ENCODE measurements at places on chromosomes 3 and 15.

DNA sequence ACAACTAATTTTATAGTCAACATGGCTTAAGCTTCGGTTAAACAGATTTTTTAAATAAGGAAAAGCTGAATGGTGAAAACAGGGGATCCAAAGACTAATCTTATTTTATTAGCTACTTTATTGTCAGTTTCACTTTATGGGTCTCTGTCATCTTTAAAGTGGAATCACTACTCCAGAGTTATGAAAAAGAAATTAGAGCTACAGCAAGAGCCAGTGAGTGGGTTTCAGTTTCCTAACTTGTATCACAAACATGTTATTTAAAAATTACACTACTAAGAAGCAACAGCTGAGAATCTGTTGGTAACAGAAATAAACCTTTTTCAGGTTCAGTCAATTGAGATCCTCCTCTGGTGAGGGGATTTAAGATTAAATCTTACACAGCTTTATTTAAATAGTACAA lies 10.0 kb downstream of the PHC3 start:
- DNase-seq: no peak

DNA sequence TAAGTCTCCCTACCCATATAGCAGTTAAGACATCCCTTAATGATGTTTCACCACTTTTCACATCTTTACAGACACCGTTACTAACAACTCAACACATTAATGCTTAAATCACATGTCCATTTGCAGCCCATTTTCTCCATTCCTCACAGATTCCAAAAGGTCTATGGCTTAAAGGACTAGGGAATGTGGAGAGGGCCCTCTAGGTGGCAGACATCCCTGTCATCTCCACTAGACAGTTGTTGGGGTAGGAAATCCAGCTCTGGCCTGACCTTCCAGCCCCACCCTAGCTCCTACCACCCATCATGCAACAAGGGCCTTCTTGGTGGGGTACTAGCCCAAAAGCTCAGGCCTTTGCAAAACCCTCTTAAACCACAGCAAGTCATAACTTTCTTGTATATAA lies 25.2 kb downstream of the CPEB1 start:
- DNase-seq: no peak

DNA sequence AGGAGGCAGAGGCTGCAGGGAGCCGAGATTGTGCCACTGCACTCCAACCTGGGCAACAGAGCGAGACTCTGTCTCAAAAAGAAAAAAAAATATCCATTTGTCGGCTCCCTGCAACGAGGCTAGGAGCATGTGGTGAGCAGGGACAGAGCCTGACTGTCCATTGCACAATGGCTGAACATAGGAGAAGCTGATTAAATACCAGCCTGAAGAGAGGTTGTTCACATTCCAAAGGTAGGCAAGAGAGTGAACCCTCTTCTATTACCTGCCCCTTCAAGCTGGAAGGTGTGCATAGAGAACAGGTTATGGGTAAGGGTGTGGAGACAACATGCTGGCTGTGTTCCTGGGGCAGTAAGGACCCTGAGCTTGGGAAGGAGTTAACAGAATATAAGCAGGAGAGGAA lies 78.7 kb downstream of the DAPK2 start:
- DNase-seq: no peak

- no peak for DNase-seq
Observed at GRCh38 chr3:193970773-193971206, 165.2 kb upstream of the HES1 start.

- no peak for DNase-seq
Observed at GRCh38 chr3:146929696-146930095, 324.6 kb upstream of the PLSCR5 start.

GRCh38 chr15:100919481-100920405 lies 586 bp downstream of the LRRK1 start:
- no peak for DNase-seq

- no peak for DNase-seq
Observed at GRCh38 chr3:158205994-158206393, 96.1 kb downstream of the RSRC1 start.

DNA sequence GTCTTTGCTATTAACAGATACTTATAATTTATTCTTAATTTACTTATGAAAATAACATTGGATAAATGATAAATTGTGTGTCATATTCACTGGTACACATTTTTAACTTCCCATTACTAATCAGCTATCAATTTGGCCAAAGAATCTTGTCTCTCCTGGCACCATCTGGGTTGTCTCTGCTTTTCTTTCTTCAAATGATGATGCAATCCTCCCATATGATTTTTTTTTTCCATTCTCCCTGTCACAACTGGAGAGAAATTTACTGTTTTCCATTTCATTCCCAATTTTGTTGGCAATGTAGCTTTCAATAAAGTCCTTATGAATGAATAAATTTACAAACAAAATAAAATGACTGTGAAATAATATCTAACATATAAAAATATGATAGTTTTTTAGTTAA lies 743.7 kb upstream of the EPHA6 start:
- DNase-seq: no peak

DNA sequence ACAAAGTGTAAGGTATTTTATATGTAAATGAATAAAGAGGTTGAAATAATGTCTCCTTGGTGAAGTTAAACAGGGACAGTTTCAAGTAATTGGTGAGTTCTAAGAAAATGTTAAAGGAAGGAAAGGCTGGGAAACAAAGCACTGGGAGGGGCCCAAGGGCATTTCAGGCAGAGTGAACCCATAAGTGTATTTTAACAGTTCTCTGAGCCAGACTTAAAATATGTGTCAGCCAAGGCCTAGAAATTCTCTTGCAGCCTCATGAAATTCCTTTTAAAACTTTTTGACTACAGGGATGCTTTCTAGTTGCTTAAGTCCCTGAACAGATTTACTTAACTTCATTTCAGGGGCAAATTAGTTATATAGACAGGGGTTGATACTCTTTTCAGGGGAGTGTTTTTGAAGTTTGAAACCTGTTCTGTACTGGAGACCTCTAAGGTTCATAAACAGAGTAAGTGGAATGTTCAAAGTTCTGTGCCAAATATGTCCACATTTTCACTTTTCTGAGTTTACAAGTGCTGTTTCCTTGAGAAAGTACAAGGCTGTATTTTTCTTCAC lies 77.6 kb downstream of the GALK2 start:
- no peak for DNase-seq

GRCh38 chr3:63245726-63246241 lies 32.3 kb upstream of the SYNPR start:
- no peak for DNase-seq

GRCh38 chr3:72888546-72889309 lies 882 bp downstream of the GXYLT2 start:
- no peak for DNase-seq

- no peak for DNase-seq
Observed at GRCh38 chr3:196938124-196938523, 4.2 kb downstream of the NCBP2 start.

DNA sequence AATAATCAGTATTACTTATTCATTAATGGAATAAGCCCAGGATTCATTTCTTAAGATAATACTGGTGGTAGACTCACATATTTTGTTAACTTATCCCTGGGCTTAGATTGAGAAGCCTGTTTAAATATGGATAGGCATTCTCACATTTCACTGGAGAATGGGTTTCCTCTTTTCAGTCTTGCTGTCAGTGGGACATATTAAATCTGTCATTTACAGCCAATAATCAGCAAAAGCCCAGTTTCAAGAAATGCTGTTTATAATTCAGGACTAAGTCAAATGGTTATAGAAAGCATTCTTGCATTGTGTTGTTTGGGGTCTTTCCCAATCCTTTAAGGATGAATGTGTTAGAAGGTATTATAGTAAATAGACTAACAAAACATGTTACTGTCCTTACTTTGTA lies 143.7 kb upstream of the NAALADL2 start:
- no peak for DNase-seq

Measured in stimulated activated CD8-positive, alpha-beta memory T cell treated with anti-CD3 and anti-CD28 coated beads, Interleukin-15, amount 100 ng/mL, for 4 hours (primary cell).